ENCODE measurements at places on chromosomes 11 and 22.

DNA sequence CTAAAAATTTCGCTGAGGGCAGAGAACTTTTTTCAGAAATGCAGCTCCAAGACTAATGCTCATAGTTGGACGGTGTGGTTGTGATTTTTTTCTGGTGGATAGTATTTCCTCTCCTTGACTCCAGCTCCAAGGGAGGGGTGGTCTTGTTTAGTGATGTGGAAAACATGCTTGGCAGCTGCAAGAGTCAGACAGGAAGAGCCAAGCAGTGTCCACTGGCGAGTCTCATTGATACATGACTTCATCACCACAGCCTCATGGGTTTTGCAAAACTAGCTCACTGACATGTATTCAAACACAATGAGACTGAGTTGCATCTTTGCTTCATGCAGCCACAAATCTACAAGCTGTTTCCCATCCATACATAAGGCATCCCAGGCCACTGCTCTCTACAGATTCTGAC is 7.3 kb upstream of the KCNJ1 start:
- no peak for DNase-seq

DNA sequence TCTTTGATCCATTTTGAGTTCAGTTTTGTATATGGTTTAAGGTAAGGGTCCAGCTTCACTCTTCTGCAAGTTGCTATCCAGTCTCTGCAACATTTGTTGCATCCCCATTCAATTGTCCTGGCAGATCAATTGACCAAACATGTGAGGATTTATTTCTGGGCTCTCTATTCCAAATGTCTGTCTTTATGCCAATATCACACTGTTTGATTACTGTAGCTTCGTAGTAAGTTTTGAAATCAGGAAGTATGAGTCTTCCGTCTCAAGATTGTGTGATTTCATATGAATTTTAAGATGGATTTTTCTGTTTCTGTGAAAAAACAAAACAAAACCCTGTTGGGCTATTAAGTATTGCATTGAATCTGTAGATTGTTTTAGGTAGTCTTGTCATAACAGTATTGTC is 17.0 kb downstream of the APLP2 start:
- DNase-seq, result no peak

GRCh38 chr11:76327756-76328388 is 53.1 kb downstream of the THAP12 start:
- no peak for DNase-seq

DNA sequence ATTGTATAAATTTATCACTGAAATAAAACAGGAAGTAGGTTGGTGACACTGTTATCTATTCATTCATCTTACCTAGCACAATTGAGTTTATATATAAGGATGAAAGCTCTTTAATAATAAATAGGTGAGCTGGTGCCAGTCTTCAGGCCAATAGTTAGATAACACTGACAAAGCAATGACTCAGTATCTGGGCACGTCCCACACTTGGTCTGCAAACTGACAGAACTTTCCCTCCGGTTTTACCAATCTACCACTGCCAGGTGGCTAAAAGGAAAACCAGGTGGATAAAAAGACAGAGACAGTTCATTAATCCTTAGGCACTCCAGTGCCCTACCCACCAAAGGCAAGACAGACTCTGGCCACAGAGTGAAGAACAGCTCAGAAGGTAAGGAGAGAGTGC is 17.6 kb downstream of the DDB1 start:
- no peak for DNase-seq

- DNase-seq, result no peak
Measured at GRCh38 chr22:21917959-21918261, 34.7 kb downstream of the PPM1F start.

DNA sequence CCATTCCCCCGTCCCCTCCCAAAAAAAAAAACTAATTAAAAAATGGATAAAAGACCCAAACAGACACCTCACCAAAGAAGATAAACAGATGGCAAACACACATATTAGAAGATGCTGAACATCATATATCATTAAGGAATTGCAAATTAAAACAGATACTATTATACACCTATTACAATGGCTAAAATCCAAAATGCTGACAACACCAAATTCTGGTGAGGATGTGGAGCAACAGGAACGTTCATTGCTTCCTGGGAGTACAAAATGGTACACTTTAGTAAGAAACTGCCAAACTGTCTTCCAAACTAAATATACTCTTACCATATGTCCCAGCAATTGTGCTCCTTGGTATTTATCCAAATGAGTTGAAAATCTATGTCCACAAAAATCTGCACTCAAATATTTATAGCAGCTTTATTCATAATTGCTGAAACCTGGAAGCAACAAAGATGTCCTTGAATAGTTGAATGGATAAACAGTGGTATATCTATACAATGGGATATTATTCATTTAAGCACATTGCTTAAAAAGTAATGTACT is 19.9 kb downstream of the NAGA start:
- DNase-seq, result no peak

DNA sequence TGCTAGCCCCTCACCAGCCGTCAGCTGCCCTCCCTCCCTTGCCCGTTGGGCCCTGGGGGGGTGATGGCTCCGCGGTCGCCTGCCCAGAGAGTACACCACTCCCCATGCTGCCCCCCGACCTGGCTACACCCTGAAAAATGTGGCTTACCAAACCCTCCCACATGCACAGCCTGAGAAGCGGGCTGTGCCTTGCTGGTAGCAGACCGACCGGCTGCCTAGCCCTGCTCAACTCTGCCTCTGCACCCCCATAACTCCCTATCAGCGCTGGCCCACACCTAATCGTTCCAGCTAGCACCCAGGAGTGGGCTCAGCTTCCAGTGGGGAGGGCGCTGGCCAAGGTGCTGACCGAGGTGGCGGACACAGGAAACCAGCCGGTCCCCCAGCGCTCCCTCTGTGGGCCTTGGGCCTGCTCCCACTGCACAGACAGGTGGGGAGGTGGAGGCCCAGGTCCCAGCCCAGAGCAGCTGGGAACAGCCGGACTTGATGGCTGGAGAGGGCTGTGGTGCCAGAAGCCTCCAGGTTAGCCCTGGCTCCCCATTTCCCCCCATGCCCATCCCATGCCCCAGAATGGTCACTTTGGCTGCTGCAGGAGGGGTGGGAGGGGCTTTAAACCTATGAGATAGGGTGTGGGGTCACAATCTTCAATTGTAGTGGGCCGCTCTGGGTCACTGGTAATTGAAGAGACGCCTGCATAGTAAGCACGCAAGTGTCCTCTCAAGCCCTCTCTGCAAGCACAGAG is 32.1 kb upstream of the PRODH start:
- no peak for DNase-seq

GRCh38 chr11:124865902-124866851 is 945 bp downstream of the ROBO3 start:
- DNase-seq, result no peak

DNA sequence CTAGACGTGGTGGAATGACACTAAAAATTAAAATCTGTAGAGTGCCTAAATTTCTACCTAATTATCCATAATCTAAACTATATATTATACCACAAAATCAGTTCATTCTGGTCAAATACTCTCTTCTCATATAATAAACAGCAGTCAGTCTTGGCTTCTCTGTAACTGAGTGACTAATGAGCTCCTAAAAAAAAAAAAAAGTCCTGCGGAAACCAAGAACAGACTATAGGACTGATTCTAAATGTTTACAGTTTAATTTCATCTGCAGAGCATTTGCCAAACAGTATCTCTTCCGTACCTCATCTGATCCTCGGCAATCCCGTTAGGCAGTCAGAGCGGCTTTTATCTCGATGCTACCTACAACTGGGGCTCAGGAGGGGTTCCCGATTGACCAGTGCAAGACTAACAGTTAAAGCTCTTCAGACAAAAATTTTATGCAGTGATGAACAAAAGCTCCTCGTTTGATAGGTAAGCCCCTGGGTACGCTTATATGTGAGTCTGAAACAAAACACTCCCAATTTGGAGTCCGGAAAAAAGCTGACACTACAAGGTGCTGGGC is 686 bp downstream of the KIF18A start:
- DNase-seq, result peak; percentile 41

- DNase-seq, result no peak
Measured at GRCh38 chr22:40056559-40056958, 61.8 kb downstream of the FAM83F start.

- DNase-seq, result no peak
Measured at GRCh38 chr22:17245341-17245740, 26.1 kb upstream of the ADA2 start.

DNA sequence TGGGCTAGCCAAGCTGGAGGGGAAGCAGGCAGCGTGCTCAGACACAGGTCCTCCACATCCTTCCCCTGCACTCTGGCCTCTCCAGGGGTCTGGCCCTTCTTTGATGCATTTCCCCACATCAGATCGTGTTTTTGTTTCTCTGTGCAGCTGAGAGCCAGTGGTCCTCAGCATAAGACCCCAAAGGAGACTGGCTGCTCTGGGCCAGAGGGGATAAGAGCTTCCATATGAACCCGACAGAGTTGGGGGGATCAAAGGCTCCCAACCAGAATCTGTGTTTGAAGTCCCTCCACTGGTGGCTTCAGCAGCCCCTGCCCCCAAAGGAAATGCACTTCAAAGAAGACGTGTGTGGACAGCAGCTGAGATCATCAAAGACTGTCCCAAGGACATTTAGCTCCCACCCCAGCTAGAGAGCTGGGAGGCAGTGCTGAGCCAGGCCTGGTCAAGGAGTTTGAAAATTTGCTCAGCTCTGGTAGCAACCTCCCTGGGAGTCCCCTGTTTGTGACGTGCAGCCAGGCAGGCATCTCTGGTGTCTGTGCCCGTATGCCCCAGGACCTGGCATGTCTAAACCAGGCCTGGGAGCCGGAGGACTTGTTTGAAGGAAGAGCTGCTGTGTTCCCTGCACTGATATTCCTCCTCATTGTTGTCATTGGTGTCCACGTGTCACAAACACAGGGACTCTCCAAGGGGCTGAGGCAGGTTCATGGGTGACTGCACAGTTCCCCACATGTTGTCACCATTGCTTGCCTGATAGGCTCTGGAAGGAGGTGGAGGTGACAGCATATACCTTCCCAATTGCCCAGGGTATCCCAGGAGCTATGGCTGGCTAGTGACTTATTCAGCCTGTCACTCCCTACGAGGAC is 99.0 kb downstream of the AMOTL1 start:
- DNase-seq, result no peak

DNA sequence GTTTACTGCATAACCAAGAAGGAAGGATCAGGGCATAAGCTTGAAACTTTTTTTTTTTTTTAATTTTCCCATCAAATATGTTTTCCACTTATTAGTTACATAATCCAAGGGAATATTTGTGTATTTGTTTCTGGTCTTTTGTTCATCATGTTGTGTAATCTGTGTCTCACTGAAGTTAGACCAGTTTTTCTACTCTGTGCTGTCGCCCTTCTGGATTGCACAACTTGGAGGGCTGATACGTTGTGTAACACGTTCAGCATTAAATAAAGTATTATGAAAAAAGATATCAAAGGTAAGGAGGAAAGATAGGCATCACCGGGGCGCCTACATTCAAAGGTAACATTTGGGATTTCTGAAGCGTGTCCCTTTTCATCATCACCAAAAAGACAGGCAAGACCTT is 3.3 kb upstream of the E2F8 start:
- DNase-seq, result no peak

GRCh38 chr22:35556666-35557065 is 16.0 kb downstream of the RASD2 start:
- no peak for DNase-seq

DNA sequence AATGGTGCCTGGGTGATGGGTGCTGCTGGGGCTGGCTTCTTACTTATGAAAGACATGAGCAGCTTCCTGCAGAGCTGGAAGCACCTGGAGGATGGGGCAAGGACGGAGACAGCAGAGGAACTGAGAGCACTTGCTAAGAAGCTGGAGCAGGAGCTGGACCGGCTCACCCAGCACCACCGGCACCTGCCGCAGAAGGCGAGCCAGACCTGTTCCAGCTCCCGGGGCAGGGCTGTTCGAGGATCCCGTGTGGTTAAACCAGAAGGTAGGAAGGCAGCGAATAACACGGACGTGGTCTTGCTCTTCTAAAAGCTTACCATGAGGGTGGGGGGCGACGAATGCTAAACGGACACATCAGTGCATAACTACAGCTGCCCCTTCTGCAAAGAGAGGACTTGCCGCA is 9.3 kb downstream of the APOL5 start:
- no peak for DNase-seq

GRCh38 chr11:78336877-78337553 is 80.6 kb downstream of the GAB2 start:
- no peak for DNase-seq

- no peak for DNase-seq
Measured at GRCh38 chr22:37343863-37344734, 61.8 kb downstream of the CYTH4 start.

GRCh38 chr11:72788241-72788640 is 5.6 kb downstream of the STARD10 start:
- no peak for DNase-seq

- DNase-seq, result no peak
Measured at GRCh38 chr22:26536056-26536761, 23.9 kb upstream of the TFIP11 start.

GRCh38 chr11:94946812-94947211 is 26.5 kb downstream of the CWC15 start:
- DNase-seq, result no peak

DNA sequence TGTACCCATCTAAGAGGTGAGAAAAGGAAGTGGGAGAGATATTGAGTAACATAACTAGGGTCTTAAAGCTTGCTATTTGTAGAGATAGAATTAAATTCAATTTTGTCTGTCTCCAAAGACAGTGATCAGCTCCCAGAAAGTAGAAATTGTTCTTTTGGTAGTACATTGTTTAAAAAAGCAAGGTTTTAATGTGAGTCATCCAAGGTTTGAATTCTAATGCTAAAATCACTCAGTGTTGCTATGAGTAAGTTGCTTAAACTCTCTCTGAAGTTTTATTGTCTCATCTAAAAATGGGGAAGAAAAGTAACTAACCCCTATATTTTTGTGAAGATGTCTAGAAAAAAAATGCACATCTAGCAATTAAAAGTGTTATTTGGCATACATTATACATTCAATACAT is 1004.5 kb upstream of the CCDC90B start:
- no peak for DNase-seq

- DNase-seq, result no peak
Measured at GRCh38 chr11:63560506-63561180, 2.5 kb downstream of the PLAAT2 start.

DNA sequence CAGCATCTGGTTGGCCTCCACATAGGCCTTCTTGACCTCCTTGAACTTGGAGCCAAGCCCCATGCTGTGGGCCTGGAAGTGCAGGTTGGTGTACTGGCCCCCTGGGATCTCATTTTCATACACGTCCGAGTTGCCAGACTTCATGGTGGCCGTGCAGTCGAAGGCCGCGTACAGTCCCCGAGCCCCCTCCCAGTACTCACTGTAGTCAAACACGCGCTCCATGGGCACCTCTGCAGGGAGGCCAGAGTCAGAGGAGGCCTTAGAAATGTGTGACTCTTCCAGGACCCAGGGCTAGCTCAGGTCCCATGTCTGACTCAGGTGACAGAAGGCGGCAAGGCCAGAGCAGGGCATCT is 6.7 kb upstream of the LRFN4 start:
- no peak for DNase-seq

All from NCI-H748 treated with DMSO at 0.1 percent for 48 hours (cell line).